ENCODE measurements at places on chromosomes 7 and 10. TPM values are rescaled to one million over a fixed set of nuclear protein-coding genes. Genes with fewer than 3 reads are reported as not detected.

ANAPC16 gene
- total RNA-seq: 69.0 TPM

SPDYE11 gene
- total RNA-seq: not detected

- no peak overlapping the region for H3K27ac ChIP-seq
- H3K36me3 ChIP-seq: no peaks in the 10 kb centered on the region
- no peak for DNase-seq
- H3K4me1 ChIP-seq: no peaks in the 10 kb centered on the region
- no peaks in the 10 kb centered on the region for H3K27me3 ChIP-seq
These were observed 25.5 kb upstream of the EBLN1 start for GRCh38 chr10:22243321-22243720.

- no peak overlapping the region for H3K4me3 ChIP-seq
- H3K36me3 ChIP-seq: no peaks in the 10 kb centered on the region
- H3K27me3 ChIP-seq: no peaks in the 10 kb centered on the region
These were observed 79.0 kb downstream of the ARL4A start for GRCh38 chr7:12766416-12766815.

DNA sequence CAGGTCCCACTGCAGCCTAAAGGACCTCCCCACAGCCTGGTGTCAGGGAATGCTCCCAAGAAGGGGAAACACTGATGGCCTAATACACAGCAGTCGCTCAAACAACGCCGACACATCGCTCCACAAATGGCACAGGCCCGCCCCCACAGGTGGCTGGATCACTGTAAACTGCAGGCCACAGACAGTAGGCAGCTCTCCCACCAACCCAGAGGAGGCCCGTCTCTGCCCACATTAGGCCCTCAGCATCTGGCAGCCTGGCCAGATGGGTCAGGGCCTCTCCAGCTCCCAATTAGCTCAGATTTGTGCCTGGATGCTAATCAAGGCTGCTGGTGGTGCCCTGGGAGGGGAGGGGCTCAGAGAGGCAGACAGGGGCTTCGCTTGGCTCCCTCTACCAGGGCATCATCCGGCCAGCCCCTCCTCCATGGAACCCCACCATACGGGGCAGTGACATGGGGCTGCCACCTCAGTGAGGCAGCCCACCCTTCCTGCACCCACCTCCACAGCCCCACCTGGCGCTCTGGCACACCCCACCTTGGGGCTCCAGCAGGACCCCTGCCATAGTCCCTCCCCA is 42.7 kb downstream of the CAMK2B start:
- no peaks in the 10 kb centered on the region for H3K4me1 ChIP-seq
- no peaks in the 10 kb centered on the region for H3K36me3 ChIP-seq
- DNase-seq: peak; percentile 36
- H3K27me3 ChIP-seq: no peaks in the 10 kb centered on the region
- no peak overlapping the region for H3K4me3 ChIP-seq
- H3K27ac ChIP-seq: no peak overlapping the region

GRCh38 chr10:123491364-123491763 is 174.8 kb upstream of the GPR26 start:
- H3K4me1 ChIP-seq: no peaks in the 10 kb centered on the region
- H3K27ac ChIP-seq: no peak overlapping the region
- no peaks in the 10 kb centered on the region for H3K36me3 ChIP-seq
- no peaks in the 10 kb centered on the region for H3K27me3 ChIP-seq
- no peak overlapping the region for H3K4me3 ChIP-seq
- no peak for DNase-seq

GRCh38 chr7:40311307-40311706 is 176.5 kb downstream of the SUGCT start:
- DNase-seq: no peak
- H3K4me1 ChIP-seq: no peaks in the 10 kb centered on the region
- H3K4me3 ChIP-seq: no peak overlapping the region
- H3K27me3 ChIP-seq: no peaks in the 10 kb centered on the region
- H3K27ac ChIP-seq: no peak overlapping the region

DNA sequence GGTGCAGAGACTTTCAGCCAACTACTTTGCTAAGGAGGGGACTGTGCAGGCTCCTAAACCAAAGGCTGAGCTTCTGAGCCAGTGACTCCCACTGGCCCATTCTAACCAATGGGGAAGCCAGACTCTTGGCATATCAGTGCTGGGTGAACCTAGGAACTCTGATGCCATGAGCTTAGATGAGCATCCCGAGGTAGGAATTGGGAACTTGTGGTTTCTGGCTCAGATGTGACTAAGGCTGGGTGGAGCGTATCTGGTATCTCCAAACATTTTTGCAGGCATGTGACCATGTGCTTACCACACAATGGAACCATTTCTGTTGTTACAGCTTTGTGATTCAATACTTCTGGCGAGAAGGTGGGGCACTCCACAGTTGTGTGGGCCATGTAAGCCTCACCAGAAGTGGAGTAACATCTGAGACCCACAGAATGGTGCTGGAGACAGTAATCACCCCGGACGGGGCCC is 2.5 kb upstream of the AVPI1 start:
- no peak for DNase-seq
- no peaks in the 10 kb centered on the region for H3K36me3 ChIP-seq
- no peak overlapping the region for H3K4me3 ChIP-seq
- H3K27ac ChIP-seq: no peak overlapping the region
- H3K4me1 ChIP-seq: peaks cover 2% of the 10 kb centered on the region

All from right lobe of liver (tissue), 6 donors.